ENCODE measurements at places on chromosomes 3 and 15.

GRCh38 chr15:42474827-42475226 is 16.1 kb downstream of the ZNF106 start:
- no peak for DNase-seq

DNA sequence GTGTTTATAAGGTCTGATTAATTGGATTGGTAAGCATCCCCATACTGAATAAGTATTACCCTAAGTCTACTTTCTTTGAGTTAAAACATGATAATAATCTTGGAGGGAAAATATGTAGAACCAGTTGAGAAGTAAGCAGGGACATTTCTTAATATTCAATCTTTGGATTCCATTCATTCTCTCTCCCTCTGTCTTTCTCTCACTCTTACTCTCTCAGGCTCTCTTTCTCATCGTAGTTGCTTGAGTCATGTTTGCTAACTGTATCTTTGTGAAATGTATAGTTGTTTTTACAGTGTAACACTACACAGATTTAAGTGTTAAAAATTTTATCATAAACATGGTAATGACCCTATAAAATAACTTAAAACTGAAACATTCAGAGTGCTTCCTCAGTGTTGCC is 163.8 kb downstream of the RSRC1 start:
- DNase-seq = no peak

- no peak for DNase-seq
These were observed 76.0 kb upstream of the ATP10A start for GRCh38 chr15:25939122-25939521.

- DNase-seq = no peak
These were observed 192.1 kb upstream of the EOMES start for GRCh38 chr3:27914199-27914598.

DNA sequence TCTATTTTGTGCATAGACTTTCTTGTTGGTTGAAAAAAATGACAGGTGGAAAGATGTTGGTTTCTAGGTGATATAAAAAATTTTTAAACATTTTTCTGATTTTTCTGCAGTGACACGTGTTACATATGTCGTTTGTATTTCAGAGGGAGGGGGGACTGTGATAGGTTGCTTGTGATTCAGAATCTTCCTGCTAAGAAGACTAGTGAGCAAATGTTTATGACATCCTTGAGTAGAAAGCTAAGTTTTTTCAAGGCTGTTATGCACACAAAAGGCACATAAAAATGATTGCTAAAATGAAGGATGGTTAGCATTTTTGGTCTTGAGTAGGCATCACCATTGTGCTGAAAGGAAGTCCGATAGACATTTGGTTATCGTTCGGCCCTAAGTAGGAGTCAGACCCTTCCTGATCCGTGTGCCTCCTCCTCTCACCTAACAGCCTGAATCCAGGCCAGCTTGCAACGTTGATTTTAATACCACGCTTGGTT is 1.5 kb downstream of the ZNF639 start:
- no peak for DNase-seq

DNA sequence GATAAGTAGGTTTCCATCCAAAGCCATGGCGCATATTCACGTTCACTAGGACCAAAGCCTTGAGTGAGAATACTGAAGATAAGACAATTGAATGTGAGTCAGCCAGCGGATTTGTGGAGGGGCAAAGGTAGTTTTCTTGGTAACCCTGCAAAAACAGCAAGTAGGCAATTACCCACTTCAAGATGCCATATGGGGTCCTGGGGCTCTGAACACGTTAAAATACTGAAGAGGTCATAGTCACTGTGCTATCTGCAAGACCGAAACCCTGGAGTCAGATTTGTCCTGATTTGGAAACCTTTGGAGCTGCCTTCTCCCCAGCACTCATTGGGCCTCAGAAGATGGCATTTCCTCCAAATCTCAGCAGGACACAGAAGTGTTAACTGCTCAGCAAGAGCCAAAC is 646.9 kb upstream of the LMCD1 start:
- no peak for DNase-seq

DNA sequence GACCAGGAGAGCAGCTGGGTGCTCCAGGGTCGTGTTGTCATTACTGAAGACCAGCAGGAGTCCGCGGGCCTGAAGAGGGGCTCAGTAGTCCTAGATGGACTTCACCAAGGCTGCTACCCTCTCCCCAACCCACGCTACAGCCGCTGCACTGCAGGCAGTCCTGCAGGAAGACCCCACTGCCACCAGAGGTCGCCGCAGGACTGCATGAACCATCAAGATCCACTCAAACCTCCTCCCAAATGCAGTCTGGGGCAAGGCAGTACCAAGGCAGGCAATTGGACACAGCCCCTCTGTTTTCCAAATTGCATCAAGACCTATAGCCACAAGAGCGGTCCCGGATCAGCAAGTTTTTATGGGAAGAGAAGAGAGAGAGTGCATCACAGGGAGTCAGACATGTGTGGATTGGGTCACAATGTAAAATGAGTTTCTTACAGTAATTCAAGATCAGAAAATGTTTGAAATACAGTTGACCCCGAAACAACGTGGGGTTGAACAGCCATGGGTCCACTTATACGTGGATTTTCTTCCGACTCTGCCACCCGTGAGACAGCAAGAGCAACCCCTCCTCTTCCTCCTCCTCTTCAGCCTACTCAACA is 46.7 kb downstream of the DZIP1L start:
- peak; percentile 55 for DNase-seq

DNA sequence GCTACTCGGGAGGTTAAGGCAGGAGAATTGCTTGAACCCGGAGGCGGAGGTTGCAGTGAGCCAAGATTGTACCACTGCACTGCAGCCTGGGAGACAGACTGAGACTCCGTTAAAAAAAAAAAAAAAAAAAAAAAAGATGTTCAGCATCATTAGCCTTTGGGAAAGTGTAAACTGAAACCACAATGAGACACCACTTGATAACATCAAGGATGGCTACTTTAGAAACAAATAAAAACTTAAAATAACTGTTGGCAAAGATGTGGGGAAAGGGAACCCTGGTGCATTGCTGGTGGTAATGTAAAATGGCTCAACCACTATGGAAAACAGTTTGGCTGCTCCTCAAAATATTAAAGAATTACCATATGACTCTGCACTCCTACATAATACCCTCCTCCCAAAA is 1.9 kb downstream of the LEO1 start:
- no peak for DNase-seq

GRCh38 chr3:101718455-101718854 is 6.0 kb upstream of the CEP97 start:
- no peak for DNase-seq

GRCh38 chr3:192928720-192929119 is 11.1 kb upstream of the MB21D2 start:
- no peak for DNase-seq

- no peak for DNase-seq
These were observed 14.3 kb downstream of the IGDCC4 start for GRCh38 chr15:65408324-65409035.
